Right ventricle myocardium superior (tissue), 1 donor: ENCODE measurements at places on chromosomes 3 and 15. TPM values are rescaled to one million over a fixed set of nuclear protein-coding genes. Genes with fewer than 3 reads are reported as not detected.

Gene ILDR1
- 0.38 TPM for total RNA-seq

Gene MFGE8
- 290 TPM for total RNA-seq

Gene CPNE9
- total RNA-seq = not detected

Gene GPR15
- total RNA-seq = not detected

Gene RGMA
- 25.0 TPM for total RNA-seq

Gene SLC24A5
- total RNA-seq = not detected

Gene SLC51B
- total RNA-seq = not detected

Gene ACTC1
- 12,822 TPM for total RNA-seq

Gene NECTIN3
- total RNA-seq = 9.5 TPM

Gene NMB
- total RNA-seq = 1.9 TPM
